ENCODE measurements at places on chromosomes 6 and 20.
A peak's percentile ranks its signal among the peaks of the same experiment; 100 is the strongest.

DNA sequence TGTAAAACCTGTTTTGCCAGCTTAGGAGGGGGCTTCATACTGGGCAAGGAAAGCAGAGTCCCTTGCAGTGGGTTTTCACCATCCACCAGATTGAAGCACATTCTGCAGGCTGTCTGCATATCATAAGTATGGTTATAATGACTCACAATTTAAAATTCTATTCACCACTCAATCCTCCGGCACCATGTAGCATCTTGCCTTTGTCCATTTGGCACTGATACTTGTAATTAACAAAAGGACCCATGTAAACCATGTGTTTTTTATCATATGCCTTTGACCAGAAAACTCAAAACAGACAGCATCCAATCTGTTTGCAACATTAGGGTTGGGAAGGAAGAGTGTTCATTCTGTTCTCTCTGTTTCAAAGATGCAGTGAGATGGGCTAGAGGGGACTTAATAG, 3.0 kb downstream of the CD83 start:
- DNase-seq = no peak

GRCh38 chr20:38863024-38863851, 57.7 kb downstream of the PPP1R16B start:
- no peak for DNase-seq

- no peak for DNase-seq
Measured at GRCh38 chr6:113461153-113461932, 395.8 kb upstream of the MARCKS start.

- DNase-seq = no peak
Measured at GRCh38 chr6:13331516-13332348, 3.4 kb upstream of the TBC1D7 start.

DNA sequence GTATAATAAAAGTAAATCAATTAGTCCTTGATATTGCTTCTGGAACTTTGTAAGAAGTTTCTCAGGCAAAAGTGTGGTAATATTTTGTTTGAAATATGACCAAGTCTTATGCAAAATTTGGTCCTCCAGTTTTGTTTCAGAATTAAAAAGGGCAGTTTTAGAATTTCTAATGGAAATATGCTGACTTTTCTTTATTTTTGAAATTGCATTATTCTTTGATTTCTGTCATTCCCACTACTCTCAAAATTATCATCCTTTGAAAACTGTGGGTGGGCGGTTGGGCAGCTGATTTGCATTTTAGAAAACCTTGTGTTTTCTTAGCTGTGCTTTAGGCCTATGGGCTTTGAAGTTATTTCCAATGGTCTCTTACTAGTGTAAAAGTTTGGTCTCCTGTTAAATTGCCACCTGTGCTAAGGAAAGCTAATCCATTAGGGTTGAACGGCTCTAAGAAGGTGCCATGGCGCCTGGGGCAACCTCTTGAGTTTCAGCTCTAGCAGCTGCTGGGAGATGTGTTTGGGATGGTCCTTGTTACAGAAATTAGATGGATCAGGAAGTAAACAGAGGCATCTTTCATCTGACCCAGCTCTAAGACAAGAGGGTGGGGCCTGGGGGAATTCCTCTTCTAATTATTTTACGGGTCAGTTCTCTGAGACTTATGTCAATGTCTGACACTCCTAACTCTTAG, 880.8 kb upstream of the SLC35B3 start:
- no peak for DNase-seq

GRCh38 chr20:10427060-10427692, 6.8 kb downstream of the MKKS start:
- DNase-seq = no peak

DNA sequence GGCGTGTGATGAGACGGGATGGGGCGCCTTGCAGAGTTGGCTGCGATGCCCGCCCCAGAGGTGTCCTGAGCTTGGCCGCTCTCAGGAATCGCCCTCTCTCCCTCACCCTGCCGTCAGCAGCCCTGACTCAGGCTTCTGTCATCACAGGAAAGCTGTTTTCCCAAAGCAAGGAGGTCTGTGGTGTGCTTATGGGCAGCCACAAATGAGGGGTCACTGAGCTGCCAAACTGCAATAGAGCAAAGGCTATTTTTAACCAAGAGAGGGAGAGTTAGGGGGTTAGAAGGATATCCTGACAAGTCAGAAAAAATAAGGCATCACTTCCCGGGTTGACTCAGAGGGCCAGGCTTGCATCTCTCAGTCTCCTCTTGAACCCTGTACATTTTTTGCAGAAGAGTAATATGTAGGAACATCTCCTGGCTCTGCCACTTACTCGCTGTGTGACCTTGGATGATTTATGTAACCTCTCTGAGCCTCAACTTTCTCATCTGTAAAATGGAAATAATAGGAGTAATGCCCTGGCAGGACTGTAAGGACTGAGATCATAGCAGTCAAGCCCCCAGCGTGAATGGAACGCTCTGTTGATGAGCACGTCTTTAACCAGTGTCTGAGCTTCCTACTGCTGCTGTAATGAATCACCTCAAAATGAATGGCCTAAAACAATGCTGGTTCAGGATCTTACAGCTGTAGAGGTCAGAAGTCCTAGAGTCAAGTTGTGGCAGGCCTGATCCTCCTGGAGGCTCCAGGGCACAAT, 181.9 kb downstream of the NFATC2 start:
- DNase-seq = no peak

DNA sequence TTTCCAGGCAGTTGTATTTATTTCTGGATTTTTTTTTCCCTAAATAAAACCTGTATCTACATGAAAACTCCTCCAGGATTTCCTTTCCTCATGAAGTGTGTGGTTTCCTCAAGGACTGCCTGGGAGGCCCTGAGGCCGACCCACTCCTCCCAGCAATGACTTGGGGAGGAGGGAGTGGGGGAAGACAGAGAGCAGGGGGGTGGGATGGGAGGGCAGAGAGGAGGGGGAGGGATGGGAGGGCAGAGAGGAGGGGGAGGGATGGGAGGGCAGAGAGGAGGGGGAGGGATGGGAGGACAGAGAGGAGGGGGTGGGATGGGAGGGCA, 161.8 kb upstream of the AGPAT4 start:
- DNase-seq = no peak

GRCh38 chr20:41534170-41534569, 84.0 kb downstream of the CHD6 start:
- DNase-seq = no peak

- DNase-seq = no peak
Measured at GRCh38 chr6:21596949-21597682, 3.6 kb downstream of the SOX4 start.

- peak; percentile 52 for DNase-seq
Measured at GRCh38 chr20:46132705-46133120, 14.6 kb downstream of the CD40 start.

Measured in hypothalamus (tissue), 51 donors.